ENCODE measurements at places on chromosomes 4 and X. TPM values are rescaled to one million over a fixed set of nuclear protein-coding genes. Genes with fewer than 3 reads are reported as not detected.

Gene TMEM175
- 23.2 TPM for polyA plus RNA-seq

Gene CDS1
- 14.1 TPM for polyA plus RNA-seq

Gene INTU
- polyA plus RNA-seq = 5.0 TPM

Gene WDR17
- polyA plus RNA-seq = 0.39 TPM

Gene XK
- 0.17 TPM for polyA plus RNA-seq

Gene CABS1
- polyA plus RNA-seq = not detected

Gene SUPT20HL1
- polyA plus RNA-seq = not detected

Gene MAGEA9B
- not detected for polyA plus RNA-seq

Gene SOD3
- polyA plus RNA-seq = not detected

Gene CSAG1
- polyA plus RNA-seq = not detected

Gene BBS12
- 2.5 TPM for polyA plus RNA-seq

Gene ZDHHC15
- not detected for polyA plus RNA-seq

Gene SULT1B1
- 0.28 TPM for polyA plus RNA-seq

Gene ETDA
- polyA plus RNA-seq = not detected

Gene STATH
- not detected for polyA plus RNA-seq

Gene FATE1
- not detected for polyA plus RNA-seq

Gene RHOXF1
- not detected for polyA plus RNA-seq

Gene USP17L13
- not detected for polyA plus RNA-seq

Gene MGST2
- 57.6 TPM for polyA plus RNA-seq

Gene HNRNPDL
- polyA plus RNA-seq = 229 TPM

Gene RBMXL3
- not detected for polyA plus RNA-seq

Gene NHS
- polyA plus RNA-seq = 5.4 TPM

Gene PWWP3B
- polyA plus RNA-seq = 0.16 TPM

Gene HS6ST2
- 0.43 TPM for polyA plus RNA-seq

Gene WDFY3
- polyA plus RNA-seq = 24.8 TPM

Gene SORBS2
- polyA plus RNA-seq = 0.55 TPM

Gene TBC1D9
- polyA plus RNA-seq = 9.0 TPM

Gene ARX
- not detected for polyA plus RNA-seq

Gene PRSS12
- 12.5 TPM for polyA plus RNA-seq

Gene JADE3
- polyA plus RNA-seq = 4.8 TPM

Gene ATOH1
- not detected for polyA plus RNA-seq

Gene SH2D1A
- 0.02 TPM for polyA plus RNA-seq

Gene TMEM271
- polyA plus RNA-seq = not detected

Gene FAM149A
- polyA plus RNA-seq = 0.66 TPM

Gene PNMA6A
- polyA plus RNA-seq = 0.41 TPM

Gene IL13RA1
- 27.8 TPM for polyA plus RNA-seq

Gene NUDT10
- 0.24 TPM for polyA plus RNA-seq
